Activated T-cell treated with anti-CD3 and anti-CD28 coated beads, Interleukin-2, amount 50 U/mL, for 24 hours (primary cell): ENCODE measurements at places on chromosomes 12 and 14.

GRCh38 chr14:34007902-34008301, 57.0 kb upstream of the EGLN3 start:
- no peak for DNase-seq

DNA sequence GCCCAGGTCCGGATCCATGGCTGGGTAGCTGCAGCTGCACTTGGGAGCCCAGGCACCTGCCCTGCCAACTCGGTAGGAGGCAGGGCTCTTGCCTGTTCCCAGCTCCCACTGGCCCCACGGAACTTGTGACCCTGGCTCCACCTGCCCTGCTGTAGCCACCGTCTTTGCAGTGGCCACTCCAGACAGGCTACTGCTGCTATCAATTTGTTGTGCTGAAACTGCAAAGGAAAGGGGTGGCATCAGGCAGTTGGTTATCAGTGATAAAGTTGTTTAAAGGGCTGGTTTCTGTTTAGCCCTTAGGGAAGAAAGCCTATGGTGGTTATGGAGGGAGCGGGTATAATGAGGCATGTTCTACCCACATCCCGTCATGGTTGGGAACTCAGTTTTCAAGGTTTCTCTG, 32.1 kb upstream of the ARID2 start:
- DNase-seq = no peak

GRCh38 chr12:113200021-113200797, 14.7 kb downstream of the RITA1 start:
- no peak for DNase-seq

DNA sequence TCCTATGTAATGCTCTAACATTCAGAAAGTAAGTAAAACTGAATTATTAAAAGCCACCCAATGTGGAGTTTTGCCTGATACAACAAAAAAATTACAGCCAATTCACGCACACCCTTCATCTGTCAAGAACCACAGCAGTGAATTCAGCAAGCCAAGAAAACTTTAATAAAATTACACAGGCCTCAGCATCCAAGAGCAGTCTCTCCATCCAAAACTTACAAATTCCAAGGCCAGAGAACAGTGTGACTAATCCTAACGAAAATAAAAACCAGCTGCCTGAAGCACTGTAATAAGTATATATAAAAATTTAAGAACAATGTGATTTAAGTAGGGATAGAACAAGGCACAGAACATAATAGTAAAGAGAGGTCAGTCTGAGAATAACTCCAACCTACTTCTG, 54.2 kb downstream of the SIX6 start:
- DNase-seq = no peak

GRCh38 chr12:53481939-53482586, 17.2 kb downstream of the MAP3K12 start:
- DNase-seq = peak; percentile 33

GRCh38 chr12:19223018-19223417, 93.5 kb downstream of the PLEKHA5 start:
- DNase-seq = no peak

GRCh38 chr14:59182641-59183040, 5.8 kb upstream of the DAAM1 start:
- DNase-seq = no peak

GRCh38 chr14:99596071-99596627, 7.9 kb downstream of the CCDC85C start:
- DNase-seq = no peak

DNA sequence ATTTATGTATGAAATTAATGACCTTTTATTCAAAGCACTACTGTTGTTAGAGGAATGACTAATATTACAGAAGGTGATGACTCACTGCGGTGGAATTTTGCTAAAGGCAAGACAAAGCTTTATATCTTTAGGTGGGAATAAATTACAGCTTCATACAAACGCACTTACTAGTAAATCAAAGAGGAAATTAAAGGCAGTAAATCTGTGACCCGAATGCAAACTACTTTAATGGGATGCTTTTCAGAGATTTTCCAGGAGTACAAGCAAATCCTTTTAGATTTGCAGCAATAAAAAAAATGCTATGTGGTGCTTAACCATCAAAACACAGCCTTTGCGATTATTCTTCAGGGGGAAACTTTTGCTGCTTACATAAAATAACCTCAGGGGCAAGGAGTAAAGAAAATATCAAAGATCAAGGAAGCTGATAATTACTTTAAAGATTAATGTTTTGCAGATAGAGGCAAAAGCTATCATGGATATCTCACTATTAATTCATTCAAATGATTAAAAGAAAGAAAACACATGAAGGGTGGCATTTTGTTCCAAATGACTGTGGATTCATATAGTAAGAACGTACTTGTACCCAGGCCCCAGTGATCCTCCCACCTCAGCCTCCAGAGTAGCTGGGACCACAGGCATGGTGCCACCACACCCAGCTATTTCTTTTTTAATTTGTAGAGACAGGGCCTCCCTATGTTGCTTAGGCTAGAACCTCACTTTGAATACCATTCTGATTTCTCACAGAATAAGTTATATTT, 98.9 kb downstream of the DENND5B start:
- DNase-seq = no peak

GRCh38 chr14:90600619-90601018, 203.8 kb downstream of the CALM1 start:
- DNase-seq = no peak

DNA sequence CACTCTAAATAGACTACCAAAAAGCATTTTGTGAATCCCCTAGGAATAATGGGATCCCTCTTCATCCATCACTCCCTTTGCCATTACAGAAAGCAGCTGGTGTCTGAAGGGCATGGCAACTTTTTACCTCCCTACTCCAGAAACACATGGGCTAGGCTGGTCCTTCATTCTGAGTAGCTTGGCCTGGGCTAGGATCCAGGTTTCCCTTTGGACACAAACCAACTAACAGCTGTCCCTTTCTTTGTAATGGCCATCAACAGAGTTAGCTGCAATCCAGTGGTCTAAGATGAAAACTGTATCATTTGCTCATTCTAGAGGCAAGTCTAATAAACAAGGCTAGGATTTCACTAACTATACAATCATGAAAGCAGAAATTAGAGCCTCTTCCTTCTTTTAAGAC, 7.4 kb downstream of the GRIN2B start:
- DNase-seq = no peak

- DNase-seq = no peak
Measured at GRCh38 chr14:64758691-64759554, 54.7 kb downstream of the PLEKHG3 start.

GRCh38 chr12:79850610-79851299, 84.1 kb downstream of the PPP1R12A start:
- no peak for DNase-seq

DNA sequence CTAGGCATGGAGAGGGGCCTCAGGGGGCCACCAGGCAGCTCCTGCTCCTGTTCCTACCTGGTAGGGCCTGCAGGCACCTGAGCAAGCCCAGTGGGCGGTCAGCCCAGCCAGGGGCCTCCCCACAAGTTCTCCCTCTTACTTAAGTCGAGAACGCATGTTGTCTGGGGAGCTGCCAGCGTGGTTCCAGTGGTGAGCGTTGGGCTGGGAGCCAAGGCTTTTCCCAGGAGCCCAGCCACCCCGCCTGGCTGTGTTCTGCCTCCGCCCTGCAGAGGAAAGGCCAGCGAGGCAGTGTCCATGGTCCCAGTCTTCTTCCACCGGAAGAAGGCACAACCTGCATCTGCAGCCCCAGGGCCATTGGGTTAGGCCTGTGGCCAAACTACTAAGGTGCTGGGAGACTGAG, 1.4 kb downstream of the C14orf180 start:
- DNase-seq = no peak

- no peak for DNase-seq
Measured at GRCh38 chr14:79415726-79416125, 795.6 kb downstream of the DIO2 start.

GRCh38 chr12:7434670-7435069, 9.3 kb downstream of the CD163L1 start:
- DNase-seq = no peak

DNA sequence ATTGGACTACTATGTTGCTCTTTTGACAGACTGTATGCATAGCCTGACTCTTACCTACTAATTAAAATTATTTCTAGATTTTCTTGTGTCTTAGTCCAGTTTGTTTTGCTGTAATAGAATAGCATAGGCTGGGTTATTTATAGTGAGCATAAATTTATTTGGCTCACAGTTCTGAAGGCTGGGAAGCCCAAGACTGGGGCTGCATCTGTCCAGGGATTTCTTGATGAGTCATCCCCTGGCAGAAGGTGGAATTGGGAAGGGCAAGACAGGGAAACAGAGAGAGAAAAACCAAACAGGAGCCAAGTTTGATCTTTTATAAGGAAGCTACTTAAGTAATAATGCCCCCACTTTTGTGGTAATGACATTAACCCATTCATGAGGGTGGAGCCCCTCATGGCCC, 759.2 kb upstream of the LRFN5 start:
- no peak for DNase-seq

DNA sequence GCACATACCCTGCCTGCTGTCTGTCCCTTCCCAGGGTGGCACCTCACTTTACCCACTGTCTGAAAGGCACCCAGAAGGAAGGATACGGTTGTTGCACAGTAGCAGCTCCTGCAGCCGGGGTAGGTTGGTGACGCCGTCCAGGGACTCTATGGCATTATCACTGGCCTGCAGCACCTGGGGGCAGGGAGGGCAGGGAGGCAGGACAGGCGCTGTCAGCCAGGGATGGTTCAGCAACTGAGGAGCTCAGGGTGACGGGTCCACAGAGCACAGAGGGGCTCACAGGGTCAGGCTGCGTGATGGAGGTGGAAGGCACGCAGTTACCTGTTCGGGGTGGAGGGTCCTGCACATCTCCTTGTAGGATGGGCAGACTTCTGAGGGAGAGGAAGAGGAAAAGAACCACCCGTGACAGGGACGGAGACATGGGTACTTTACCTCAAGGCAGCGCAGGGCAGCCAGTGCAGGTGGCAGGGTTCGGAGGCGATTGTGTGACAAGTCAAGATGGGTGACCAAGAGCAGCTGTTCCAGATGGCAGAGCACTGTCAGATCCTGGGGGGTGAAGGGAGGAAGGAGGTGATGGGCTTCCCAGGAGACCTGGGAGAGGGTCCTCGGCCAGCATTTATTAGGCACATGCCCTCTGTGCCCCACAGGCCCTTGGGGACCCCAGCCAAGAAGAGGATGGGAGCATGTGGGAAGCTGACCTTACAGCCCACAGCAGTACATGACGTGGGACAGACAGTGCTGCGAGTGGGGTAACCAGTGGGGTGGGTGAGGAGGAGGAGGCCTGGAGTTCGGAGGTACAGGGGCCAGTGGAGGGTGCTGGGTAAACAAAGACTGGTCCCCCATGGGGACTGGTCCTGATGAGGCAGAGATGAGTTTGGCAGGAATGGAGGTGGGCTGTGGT, 3.6 kb upstream of the TGM1 start:
- no peak for DNase-seq

DNA sequence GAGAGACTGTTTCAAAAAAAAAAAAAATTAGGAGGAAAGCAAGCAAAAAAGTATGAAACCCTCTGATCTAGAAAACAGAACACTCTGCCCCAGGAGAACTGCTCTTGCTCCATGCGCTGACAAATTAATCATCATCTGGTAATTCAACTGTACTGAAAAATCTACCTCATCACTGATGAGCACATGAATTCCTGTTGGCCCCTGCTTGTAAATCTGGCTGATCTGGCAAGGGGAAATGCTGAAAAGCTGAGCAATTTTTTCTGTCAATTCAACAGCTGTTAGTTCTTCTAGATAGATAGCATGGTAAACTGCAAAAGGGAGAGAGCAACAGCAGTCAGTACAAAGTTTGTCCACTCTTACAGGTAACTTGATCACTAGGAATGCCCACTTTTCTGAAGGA, 15.2 kb upstream of the CSRNP2 start:
- DNase-seq = no peak

GRCh38 chr12:58314610-58315009, 373.2 kb downstream of the ATP23 start:
- no peak for DNase-seq

DNA sequence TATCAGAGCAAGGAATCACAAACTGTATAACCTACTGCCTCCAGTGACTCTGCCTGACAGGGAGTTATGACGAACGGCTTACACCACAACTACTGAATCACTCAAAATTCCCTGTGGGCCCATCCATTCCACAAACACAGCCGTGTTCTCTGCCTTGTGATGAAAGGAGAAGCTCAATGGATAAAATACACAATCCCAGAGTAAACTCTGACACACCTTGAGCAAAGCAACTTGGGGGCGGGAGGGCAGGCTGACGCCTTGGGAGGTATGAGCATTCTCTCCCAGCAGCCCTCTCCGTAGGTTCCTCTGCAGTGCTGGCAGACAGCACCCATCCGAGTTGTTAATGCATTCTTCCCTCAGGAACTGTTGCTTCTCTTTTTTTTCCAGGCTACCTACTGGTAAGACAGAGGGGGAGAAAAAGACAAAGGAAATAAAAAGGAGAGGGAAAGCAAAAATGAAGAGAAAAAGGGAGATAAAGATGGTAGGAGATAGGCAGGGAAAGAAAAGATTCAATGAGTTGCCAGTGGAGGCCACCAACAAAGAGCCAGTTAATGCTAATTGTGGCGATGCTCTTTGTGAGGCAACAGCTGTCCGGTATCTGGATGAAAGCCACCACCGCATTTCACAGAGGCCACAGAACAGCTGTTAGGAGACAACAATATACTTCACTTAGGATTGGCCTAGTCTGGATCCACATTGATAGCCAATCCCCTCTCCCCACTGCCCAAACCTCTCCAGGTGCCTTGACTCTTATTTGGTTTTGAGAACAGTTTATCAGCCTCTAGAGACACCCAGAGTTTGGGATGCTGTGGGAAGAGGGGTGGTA, 4.7 kb upstream of the DIO2 start:
- DNase-seq = no peak

GRCh38 chr12:54206791-54207190, 18.0 kb upstream of the SMUG1 start:
- no peak for DNase-seq
